ENCODE measurements at places on chromosomes 7 and 10.

DNA sequence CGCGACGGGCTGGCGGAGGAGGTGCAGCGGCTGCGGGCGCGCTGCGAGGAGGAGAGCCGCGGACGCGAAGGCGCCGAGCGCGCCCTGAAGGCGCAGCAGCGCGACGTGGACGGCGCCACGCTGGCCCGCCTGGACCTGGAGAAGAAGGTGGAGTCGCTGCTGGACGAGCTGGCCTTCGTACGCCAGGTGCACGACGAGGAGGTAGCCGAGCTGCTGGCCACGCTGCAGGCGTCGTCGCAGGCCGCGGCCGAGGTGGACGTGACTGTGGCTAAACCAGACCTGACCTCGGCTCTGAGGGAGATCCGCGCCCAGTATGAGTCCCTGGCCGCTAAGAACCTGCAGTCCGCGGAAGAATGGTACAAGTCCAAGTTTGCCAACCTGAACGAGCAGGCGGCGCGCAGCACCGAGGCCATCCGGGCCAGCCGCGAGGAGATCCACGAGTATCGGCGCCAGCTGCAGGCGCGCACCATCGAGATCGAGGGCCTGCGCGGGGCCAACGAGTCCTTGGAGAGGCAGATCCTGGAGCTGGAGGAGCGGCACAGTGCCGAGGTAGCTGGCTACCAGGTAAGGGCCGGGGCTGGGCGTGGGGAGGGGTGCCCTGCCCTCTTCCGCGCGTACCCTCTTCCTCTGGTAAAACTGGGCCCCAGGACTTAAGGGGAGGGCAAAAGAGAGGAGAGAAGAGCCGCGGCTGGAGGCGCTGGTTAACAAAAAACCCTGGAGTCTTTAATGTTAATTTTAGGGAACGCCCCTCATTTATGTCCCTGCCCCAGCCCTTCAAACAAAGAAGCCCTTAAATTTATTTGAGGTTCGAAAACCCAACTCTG is 987 bp downstream of the INA start:
- DNase-seq: no peak

GRCh38 chr7:3682028-3682710 is 381.1 kb downstream of the SDK1 start:
- DNase-seq: no peak

- DNase-seq: no peak
Observed at GRCh38 chr7:128017460-128017859, 13.8 kb downstream of the LRRC4 start.

GRCh38 chr10:116043304-116043703 is 229.7 kb downstream of the GFRA1 start:
- DNase-seq: no peak

DNA sequence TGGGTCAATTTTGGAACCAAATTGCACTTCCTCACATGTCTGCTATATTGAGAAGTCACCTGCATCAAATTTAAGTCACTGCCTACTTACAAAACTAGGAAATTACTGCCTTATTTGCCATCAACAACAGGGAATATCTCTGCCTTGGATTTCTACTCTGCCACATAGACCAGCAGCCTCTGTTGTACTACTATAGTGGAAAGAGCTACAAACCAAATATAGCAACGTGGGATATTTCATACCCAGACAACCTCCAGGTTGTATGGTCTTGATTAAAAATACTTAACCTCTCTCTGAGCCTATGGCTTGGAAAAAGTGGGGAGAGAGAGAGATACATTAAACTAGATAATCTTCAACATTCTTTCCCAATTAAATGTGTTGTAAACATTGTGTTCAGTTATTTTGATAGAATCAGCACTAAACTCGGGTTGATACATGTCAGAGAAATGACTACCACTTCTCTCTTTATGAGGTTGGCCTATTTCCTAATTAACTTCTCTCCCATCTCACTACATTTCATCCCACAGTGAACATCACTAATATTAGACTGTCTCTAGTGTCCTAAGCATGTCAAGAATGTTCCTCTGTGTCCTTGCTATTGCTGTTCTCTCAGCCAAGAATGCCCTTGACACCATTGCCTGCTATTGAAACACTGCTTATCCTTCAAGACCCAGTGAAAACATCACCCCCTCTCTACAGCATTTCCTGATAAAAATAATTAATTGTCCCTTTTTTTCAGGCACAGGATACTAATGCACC is 421.2 kb downstream of the IPMK start:
- DNase-seq: no peak

- DNase-seq: peak; percentile 45
Observed at GRCh38 chr10:110269374-110270318, 35.1 kb downstream of the SMNDC1 start.

GRCh38 chr7:158204453-158204852 is 383.2 kb downstream of the PTPRN2 start:
- no peak for DNase-seq

DNA sequence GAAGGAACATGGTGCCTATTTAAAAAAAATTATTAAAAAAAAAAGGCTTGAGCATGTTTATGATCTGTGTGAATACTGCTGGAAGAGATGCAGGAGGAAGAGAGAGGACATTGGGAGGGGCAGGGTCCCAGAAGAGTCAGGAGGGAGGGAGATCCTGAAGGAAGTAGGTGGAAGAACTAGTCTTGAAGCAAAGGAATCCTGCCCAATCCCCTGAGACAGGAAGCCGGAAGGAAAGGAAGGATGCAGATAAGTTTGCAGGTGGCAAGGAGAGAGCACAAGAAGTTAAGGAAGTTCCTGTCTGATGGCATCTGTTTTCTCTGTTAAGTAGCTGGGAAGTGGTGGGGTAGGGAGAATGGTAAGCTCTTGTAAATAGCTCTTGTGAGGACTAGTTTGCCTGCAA is 318.5 kb downstream of the DOCK4 start:
- no peak for DNase-seq

DNA sequence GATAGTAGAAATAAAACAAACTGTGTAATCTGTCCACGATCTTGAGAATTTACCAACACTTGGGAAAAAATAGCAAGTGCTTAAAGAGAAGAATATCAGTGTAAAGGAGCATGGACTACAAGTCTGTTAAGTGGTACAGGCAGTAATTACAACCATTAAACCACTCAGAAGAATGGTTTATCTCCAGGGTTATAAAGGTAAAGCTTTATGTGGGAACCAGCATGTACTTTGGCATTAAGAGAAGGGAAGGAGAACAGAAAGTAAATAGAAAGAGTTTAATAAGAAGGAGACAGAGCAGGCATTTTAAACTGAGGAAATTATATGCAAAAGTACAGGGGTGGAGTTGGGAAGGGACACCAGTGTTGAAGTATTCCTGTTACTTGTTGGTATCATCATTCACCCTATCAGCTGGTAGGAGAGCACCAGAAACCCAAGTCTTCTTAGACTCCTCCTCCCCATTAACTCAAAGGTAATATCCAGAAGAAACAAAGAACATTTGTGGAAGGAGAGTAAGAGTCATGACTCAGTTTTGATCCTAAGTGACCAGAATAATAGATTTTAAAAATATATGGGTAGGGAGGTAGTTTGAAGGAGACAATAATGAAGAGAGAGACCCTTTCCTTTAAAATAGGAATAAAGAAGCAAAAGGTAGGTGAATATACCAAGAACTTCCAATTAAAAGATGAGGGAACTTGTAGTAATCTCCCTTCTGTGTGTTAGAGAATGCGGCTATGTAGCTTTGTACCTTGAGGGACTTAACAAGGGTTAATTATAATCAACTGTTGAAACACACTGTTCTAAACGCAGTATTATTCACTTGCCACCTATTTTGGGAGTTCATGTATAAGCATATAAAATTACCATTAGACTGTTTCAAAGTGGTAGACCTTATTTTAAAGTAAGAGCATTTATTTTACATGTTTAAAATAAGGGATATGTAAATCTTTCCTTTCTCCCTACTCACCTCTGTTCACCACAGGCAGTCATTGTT is 92.1 kb upstream of the STRIP2 start:
- DNase-seq: no peak

- DNase-seq: no peak
Observed at GRCh38 chr7:35524112-35524804, 170.7 kb downstream of the HERPUD2 start.

GRCh38 chr10:131580674-131581073 is 269.2 kb upstream of the TCERG1L start:
- no peak for DNase-seq

DNA sequence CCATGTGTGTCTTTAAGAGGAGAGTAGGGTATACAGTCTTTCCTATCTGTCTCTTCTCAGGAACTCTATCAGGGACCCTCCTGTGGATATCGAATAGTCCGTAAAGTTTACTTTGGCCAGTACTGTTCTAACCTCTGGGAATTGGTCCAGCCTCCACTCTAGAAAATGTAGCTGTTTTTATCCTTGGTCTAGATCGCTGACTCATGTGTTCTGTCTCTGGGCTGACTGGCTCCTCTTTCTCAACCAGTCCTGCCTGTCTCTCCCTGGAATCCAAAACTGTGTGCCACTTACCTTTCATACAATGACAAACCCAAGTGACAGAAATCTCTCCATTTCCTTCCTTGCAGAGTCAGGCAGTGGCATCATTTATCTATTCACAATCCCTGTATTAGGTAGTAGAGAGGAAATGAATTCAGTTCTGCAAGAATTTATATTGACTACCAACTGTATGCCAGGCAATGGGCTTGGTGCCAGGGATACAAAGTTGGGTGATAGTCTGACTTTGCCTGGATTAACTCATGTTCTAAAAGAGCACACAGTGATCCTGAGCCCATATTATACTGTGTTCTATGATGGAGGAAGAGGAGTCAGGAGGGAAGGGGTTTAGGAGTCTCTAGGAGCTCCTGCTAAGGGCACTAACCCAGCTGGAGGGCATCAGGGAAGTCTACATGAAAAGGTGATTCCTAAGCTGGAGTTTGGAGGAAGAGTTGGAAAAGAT is 232.7 kb downstream of the LRMDA start:
- DNase-seq: no peak

GRCh38 chr7:50824882-50825281 is 42.2 kb upstream of the GRB10 start:
- DNase-seq: no peak

- DNase-seq: peak; percentile 53
Observed at GRCh38 chr10:71188201-71188600, 24.2 kb upstream of the UNC5B start.

- no peak for DNase-seq
Observed at GRCh38 chr7:131627735-131628190, 71.3 kb upstream of the PODXL start.

- no peak for DNase-seq
Observed at GRCh38 chr10:55146032-55146431, 345.0 kb upstream of the PCDH15 start.

DNA sequence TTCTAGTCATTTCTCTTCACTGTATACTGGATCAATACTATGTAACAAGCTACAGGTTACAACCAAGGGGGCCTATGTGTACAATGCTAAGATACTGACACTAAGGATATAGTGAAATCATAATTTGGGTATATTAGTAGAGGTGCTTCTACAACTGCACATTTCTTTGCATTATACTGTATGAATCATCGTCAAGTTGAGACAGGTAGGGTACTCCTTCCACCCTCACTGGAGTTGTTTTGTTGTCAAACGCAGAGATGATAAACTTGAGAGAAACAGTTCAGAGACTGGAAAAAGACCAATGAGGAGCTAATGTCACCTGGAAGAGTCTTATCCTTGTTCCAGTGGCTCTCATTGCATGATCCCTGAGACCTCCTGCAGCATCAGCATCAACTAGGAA is 208.2 kb upstream of the PRPS1L1 start:
- no peak for DNase-seq

DNA sequence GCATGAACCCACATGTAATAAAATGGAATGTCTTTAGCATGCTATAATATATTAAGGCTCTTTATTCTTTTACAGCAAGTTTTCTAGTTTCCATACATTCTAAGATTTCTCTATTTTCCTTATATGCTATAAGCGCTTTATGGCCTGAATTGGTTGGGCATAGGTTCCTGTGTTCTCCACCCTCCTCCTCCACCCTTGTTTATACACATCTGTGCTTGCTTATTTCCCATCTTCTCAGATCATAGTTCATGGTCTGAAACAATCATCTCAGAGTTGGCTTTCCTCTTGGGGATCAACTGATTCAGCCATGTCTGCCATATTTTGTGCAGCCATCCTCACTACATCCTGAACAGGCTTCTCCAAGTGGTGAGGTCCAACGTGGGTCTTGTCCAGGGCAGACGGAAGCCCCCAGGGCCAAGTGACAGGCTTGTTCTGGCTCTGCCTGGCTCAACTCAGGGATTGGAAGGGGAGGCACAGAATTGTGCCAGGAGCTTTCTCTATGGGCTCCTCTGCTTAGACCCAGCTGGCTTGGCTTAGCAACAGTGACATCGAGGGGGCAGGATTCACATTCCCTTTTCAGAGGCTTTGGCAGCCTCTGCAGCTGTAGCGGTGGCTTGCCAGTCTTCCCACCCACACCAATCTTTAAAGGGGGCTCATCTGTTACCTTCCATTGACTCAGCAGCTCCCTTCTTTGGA is 327.3 kb downstream of the PTEN start:
- no peak for DNase-seq

- DNase-seq: no peak
Observed at GRCh38 chr7:22195397-22196172, 161.4 kb downstream of the RAPGEF5 start.

DNA sequence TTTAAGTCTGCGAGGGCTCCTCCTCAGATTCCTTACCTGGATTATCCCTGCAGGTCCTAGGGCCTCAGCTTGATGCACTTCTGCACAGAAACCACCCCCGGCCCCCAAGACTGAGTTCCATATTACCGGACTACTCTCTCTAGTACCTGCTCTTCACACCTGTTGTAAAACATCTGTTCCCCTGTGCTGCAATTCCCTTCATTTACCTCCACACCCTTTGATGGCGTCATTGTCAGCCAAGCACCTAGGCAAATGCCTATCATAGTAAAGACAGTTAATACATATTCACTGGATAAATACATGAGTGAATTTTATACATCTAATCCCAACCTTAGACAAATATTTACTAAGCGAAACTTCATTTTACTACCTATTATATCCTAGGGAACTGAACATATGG is 275.5 kb downstream of the PLXDC2 start:
- DNase-seq: no peak

GRCh38 chr10:2682491-2682890 is 384.9 kb upstream of the PFKP start:
- no peak for DNase-seq

- no peak for DNase-seq
Observed at GRCh38 chr10:120421250-120421649, 35.8 kb upstream of the PLPP4 start.

- no peak for DNase-seq
Observed at GRCh38 chr10:68408898-68409518, 1.9 kb upstream of the RUFY2 start.

GRCh38 chr10:31343009-31343408 is 24.0 kb downstream of the ZEB1 start:
- no peak for DNase-seq

DNA sequence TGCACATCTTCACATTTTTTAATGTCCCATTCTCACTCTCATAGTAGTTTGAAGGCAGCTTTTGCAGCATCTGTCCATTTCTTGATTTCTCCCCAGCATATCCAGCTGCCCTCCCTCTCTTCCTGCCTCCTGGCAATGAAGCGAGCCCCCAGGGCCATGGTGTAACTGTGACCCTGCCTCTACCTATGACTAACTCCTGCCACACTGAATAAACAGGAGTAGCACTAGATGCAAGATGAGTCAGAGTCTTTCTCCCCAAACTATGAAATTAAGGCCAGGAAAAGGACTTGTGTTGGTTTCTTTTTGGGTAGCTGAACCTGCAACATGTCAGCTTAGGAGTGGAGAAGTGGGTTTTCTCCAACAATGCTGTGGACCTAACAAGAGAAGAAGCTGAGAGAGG is 329.0 kb downstream of the RNLS start:
- DNase-seq: no peak
